ENCODE measurements at places on chromosomes 16 and 17.

DNA sequence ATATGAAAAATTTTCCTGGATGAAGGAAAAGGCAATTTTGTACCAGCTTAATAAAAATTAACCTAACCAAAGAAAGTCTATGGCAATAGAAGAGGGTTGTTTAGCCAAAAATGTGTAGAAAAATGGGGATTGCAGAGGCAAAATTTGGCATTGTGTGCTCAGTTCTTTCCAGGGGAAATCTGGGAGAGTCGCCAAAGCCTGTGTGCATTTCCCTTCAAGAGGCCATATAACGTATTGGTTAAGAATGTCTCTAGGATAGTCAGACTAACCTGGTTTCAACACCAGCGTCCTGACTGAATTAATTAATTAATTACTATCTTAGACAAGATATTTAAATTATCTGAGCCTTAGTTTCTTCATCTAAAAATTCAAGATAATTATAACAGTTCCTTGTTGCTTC is 44.8 kb upstream of the HLF start:
- DNase-seq, result no peak

DNA sequence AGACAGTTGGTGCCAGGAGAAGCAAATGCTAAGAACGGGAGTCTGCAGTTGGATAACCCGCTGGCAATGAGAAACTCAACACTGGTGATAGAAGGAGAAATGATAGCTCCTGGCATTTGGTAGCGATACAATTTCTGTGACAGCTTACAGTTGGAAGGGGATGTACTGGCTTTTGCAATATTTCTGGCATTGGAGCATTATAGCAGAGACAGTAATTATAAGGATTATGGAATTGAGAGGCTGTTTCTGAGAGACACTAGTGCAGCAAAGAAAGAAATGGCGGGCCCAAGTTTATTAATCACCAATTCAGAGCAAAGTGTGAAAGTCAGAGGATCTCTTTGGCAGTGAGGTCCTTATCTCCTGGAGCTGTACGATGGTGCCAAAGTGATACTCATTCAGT is 16.1 kb upstream of the SDK2 start:
- no peak for DNase-seq

DNA sequence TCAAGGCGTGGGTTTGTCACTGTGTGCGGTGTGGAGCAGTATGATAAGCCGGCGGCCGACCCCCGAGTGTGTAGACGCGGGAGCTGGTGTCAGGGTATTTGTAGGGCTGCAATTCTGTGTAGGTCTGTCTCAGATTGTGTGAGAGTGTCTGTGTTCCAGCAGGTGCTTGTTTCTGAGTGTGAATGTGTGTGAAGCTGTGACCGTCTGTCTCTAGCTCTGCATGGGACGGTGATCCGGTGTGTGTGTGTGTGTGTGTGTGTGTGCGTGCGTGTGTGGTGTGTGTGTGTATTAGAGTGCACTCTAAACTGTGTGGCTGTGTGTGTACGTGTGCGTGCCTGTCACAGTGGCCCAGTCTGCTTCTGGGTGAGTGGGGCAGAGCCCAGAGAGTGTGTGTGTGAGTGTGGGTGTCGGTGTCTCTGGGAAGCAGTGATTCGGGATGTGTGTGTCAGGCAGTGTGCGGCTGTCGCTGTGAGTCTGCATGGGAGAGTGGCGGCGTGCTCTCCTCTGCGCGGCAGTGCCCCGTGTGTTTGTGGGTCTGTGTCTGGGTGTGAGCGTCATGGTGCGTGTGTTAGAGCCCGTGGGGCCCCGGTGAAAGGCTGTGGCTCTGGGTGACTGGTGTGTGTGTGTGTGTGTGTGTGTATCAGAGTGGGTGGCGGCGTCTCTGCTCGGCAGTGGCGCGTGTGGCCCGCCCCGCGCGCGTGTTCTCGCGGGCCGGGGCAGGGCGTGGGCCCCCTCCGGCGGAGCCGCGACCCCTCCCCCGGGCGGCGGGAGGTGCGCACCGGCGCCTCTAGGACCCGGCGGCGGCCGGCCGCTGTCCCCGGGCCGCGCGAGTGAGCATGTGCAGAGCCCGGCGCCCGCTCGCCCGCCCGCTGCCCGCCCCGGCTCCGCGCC is at the start of gene WSCD1:
Gene WSCD1, plus strand, starts transcription at position 841 of the 891 bp plus-strand sequence. CDS start 10,280 bp downstream, outside the sequence.
- DNase-seq, result no peak

DNA sequence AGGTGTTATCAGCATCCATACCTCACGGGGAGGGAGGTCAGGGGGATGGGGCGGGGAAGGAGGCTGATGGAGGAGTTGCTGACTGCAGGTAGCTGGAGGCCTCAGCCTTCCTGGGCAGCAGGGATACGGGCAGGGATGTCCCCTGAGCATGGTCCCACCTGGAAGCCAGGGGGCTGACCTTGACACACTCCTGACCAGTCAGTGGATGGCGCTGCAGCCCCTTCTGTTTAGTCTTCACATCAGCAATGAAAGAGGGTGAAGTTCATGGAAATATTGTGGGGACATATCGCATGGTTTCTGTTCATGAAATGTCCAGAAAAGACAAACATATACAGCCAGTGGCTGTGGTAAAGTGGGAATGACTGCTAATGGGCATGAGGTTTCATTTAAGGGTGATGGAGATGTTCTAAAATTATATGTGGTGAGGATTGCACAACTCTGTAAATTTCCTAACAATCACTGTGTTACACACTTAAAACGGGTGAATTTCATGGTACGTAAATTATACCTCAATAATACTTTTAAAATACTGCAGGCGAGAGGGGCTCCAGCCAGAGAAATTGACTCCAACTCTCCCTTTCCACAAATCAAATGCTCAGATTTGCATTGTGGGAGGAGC is 489.6 kb downstream of the CDH13 start:
- DNase-seq, result no peak

DNA sequence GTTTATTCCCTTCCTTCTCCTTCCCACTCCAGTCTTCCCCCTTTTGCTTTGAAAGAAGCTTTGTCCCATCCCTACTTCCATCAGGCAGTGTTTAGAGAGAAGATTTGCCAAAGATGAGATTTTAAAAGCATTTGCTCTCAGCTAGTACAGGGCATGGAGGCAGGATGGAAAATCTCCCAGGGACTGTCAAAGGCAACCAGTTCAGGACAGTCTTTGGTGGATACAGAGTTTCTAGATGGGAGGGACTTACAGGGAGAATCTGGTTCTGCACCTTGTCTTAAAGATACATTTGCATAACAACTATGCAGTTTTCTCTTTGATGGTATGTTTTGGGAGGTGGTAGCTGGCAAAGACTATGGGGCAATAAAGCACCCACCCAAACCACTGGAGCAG is 26.2 kb downstream of the CHD9 start:
- DNase-seq, result no peak

DNA sequence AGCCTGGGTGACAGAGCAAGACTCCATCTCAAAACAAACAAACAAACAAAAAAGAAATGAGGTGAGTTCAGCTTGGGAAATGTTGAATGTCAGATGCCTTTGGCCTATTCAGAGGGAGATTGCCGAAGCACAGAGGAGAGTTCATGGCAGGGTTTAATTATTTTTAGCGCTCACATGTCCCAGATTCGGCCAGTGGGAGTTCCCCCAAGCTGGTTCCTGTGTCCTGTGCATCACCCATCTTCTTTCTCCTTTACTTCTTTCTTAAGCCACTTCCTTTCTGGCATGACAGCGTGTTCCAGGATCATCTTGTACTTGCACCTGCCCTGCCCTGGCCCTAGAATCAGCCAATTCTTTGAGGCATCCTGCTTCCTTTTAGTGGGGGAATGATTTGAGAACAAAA is 9.2 kb downstream of the MPV17L start:
- DNase-seq, result no peak

- no peak for DNase-seq
Observed at GRCh38 chr17:45146166-45146565, 2.1 kb upstream of the HEXIM1 start.

DNA sequence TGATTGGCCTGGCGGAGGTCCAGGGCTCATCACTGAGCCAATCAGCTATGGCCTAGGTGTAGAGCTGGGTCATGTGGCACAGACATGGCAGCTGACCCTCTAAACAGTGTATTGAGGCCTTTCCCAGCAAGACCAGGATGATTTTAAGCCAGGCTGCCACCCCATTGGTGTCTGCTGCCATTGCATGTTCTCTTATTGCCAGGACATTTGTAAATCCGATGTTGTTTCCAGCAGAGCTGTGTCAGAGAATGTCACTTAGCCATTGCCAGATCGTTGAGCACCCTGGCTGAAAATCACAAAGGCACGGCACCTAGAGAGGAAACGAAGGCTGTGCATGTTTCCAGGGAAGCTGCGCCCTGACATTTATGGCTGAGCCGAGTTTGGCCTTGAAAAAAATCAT is 33.4 kb downstream of the RBFOX1 start:
- no peak for DNase-seq

GRCh38 chr17:79792984-79793923 is 3.6 kb downstream of the CBX8 start:
- no peak for DNase-seq

- DNase-seq, result no peak
Observed at GRCh38 chr17:47952171-47953021, 5.3 kb downstream of the PRR15L start.

DNA sequence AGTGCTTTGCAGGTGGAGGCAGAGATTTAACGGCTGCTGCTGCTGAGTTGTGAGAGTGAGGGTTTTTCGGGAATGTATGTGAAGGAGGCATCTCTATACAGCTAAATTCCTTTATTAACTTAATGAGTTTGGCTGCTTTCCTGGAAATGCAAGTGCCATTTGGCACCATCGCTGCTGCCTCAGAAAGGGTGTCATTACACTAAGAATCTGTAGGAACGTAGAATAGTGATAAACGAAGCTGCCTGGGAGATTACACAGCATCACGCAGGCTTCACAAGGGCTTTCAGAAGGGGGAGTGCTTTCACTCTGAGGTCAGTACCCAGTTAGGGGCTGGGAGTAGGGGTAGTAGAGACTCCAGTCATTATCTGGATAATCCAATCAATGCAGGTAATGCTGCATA is 14.1 kb upstream of the NLRP1 start:
- DNase-seq, result no peak

- peak; percentile 6 for DNase-seq
Observed at GRCh38 chr17:79852748-79853147, 13.5 kb upstream of the CBX4 start.

All from CD4-positive, alpha-beta T cell treated with Interleukin-15 for 4 hours (primary cell).